ENCODE measurements at places on chromosomes 4 and X.

GRCh38 chr4:19429684-19430083 is 822.0 kb upstream of the SLIT2 start:
- DNase-seq, result no peak

DNA sequence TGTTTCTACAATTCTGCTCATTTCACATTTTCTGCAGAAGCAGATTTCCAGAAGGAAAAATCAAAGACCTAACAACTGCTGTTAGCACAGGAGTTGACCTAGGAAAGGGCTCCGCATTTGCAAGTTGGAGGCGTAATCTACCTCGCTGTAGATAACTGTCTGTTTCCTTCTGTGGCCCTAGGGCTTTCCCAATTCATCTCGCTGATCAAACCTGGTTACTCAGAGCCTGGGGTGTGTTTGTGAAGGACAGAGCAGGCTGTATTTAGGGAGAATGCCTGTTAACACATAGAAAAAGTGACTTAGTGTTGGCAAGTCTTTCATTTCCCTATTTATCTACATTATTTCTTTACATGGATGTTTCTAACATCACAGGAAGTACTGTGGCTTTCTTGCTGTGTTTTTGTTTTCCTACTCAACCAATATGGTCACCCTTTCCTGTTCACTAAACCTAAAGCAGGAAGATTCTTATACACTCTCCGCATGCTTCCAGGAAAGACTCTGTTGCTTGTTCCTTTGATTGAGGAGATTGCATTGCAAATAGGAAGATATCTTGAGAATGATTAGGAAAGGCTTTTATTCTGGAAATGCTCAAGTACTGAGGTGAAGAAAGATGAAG is 40.5 kb downstream of the AGA start:
- peak; percentile 6 for DNase-seq

DNA sequence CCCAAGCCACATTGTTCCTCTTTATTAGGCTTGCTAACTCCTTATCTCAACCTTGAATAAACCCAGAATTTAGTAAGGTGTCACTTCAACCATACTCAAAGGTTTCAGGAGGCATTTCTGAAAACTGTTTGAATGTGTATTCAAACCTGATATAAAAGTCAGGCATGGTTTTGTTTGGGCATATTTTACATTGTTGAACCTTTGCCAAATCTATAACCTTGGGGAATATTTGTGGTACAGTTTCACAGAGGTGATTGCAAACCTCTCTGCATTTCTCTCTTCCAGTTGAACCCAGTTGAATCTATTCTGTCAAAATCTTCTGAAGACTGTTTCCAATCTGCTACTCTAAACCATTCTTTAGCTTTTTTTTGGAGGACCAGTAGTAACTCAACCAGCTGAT is 409.0 kb downstream of the TECRL start:
- no peak for DNase-seq

GRCh38 chr4:85672959-85673358 is 198.0 kb downstream of the ARHGAP24 start:
- peak; percentile 10 for DNase-seq

- no peak for DNase-seq
These were observed 2.3 kb upstream of the HPRT1 start for GRCh38 chrX:134457708-134458107.

- no peak for DNase-seq
These were observed 276.1 kb downstream of the CFAP299 start for GRCh38 chr4:80611678-80611979.

GRCh38 chr4:166491635-166492034 is 618.6 kb downstream of the TLL1 start:
- no peak for DNase-seq

- no peak for DNase-seq
These were observed 8.9 kb upstream of the RGS12 start for GRCh38 chr4:3283916-3284315.

- DNase-seq, result no peak
These were observed 358.9 kb downstream of the GPAT3 start for GRCh38 chr4:83894831-83895230.

GRCh38 chr4:39037491-39037825 is 5.2 kb upstream of the TMEM156 start:
- DNase-seq, result no peak

DNA sequence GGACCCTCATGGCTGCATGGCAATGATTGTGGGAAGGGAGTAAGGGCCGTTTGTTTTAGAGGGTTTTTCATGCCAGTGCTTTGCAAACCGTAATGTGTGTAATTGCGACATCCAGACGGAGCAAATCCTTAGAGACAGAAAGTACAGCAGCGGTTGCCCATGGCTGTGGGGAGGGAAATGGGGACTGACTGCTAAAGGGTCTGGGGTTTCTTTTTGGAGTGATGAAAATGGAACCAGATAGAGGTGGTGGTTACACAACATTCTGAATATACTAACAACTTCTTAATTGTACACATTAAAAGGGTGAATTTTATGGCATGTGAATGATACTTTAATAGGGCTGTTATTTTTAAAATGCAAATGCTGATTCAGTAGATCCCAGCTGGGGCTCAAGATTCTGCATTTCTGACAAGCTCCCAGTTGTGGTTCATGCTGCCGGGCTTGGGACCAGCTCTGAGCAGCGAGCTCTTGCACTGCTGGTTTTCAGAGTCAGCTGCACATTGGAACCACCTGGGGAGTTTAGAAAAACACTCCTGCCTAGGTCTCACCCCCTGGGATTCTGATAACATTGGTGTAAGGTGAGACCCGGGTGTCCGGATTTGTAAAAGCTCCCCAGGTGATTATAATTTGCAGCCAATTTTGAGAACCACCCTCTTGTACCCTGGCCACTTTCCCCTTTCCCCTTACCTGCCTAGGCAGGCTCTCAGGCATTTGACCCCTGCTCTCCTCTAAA is 47.7 kb downstream of the PRPS1 start:
- DNase-seq, result peak; percentile 57

DNA sequence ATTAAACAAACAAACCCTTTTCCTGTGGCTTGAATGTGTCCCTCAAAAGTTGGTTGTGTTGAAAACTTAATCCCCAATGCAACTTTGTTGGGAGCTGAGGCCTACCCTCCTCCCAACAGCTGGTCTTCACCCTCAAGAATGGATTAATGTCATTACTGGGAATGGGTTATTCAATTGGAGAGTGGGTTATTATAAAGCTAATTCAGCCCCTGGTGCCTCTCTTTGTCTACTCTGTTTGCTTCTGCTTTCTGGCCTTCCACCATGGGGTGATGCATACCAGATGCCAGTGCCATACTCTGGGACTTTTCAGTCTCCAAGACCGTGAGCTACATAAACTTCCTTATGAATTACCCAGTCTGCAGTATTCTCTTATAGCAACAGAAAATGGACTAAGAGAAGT is 706.5 kb downstream of the CCSER1 start:
- DNase-seq, result no peak

DNA sequence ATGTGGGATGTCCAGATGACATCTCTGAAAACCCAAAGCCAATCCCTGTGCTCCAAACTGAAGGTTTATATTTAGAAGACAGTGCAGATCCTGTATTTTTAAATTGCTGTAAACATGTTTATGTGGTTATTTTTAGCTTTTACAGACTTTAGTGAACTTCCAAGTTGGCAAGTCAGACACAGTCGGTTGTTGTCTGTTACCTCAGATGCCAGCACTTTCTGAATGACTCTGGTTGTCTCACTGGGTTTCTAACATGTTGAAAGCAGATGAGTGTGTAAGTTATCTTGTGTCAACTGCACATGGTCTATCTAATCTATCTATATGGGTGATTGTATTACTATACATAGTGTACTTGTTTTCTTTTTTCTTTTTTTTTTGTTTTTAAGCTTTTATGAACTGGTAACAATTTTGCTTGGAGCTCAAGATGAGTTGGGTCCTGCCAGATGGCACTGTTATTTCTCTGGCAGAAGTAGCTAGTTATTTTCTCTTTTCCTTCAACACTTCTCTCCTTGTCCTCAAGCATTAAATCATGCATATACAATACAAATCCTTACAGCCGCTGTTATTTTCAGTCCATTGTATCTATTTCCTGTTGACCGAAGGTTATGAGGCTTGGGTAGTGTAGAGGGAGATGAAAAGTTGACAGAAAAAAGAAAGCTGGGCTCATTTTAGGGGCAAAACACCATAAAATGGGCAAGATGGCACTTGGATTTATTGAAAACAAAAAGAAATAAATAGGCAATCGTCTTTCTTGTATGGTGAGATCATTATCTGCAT is 66.3 kb downstream of the GAB1 start:
- no peak for DNase-seq

DNA sequence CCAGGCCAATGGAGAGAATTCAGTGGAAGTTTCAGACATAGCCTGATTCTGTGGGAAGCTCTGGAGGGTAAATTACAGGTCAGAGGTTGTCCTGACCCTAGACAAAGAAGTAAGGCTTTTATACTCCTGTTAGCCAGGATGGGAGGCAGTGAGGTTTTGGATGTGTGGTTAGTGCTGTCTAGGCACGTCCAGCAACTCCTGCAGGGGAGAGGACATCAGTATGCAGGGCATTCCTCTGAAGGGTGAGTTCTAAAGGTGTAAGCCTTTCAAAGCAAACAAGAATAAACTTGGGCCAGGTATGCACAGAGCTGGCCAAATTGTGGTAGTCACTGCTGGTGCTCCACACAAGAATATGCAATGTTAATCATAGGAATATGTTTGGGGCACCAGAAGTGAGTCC is 562.5 kb downstream of the CCSER1 start:
- no peak for DNase-seq

DNA sequence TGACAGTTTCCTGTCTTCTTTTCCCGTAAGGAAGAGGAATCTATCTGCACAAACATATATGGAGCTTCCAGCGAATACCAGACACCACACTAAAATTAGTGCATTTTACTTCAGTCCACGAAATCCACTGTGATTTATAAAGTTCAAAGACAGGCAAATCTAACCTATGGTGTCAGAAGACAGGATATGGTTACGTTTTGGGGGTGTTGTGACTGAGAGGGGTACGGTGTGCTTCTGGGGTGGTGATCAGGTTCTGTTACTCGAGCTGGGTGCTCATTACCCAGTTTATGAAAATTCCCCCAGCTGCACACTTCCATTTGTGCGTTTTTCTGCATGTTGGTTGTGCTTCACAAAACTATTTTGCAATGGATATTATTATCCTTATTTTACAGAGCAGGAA is 10.3 kb downstream of the VGLL1 start:
- DNase-seq, result no peak

DNA sequence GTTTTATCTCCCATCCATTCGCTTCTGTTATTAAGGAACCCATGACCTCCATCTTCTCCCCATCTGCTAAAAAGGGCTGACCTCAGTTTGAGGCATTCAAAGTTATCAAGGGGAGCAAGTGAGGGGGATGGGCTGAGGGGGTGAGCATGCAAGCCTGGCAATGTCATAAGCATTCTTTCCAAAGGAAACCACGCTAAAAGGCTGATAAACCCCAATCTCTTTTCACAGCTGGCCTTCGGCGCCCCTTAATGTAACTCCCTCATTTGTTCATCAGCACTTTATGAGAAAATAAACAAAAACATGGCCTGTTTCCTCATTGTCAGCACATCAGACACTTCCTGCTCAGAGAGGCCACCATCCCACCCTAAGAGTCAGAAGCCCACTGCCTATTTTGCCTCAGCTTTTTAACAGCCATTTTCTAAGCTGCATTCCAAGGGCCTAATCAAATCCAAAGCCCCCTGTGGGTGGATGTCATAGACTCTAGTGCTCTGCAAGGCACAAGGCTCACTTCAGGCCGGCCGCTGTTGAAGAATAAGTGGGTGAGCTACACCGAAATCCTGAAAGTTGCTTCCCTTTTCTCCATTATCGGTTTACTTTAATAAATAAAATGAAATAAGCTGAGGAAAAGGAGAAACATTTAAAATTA is 92.0 kb upstream of the SRD5A3 start:
- no peak for DNase-seq

GRCh38 chr4:55931833-55932232 is 16.9 kb upstream of the CEP135 start:
- DNase-seq, result no peak

DNA sequence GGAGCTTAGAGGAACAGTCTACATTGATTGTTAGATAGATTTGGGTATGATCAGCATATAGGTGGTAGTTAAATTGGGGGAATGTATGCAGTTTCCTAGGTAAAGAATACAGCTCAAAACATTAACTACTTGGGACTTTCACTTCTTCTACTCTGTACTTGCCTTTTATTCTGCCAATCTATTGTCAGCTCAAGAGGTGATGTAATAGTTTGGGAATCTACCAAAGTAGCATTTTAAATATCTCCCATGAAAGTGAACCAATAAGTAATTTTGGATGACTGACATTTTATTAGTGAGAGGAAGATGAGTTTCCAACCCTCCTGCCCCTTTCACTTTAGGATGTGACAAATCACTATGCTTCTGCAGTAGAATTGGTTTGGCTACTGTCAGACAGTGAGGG is 43.4 kb downstream of the NUDT6 start:
- DNase-seq, result no peak

- DNase-seq, result no peak
These were observed 20.9 kb upstream of the DHX15 start for GRCh38 chr4:24605216-24605615.

- no peak for DNase-seq
These were observed 64.3 kb downstream of the SMIM20 start for GRCh38 chr4:25978327-25978726.

DNA sequence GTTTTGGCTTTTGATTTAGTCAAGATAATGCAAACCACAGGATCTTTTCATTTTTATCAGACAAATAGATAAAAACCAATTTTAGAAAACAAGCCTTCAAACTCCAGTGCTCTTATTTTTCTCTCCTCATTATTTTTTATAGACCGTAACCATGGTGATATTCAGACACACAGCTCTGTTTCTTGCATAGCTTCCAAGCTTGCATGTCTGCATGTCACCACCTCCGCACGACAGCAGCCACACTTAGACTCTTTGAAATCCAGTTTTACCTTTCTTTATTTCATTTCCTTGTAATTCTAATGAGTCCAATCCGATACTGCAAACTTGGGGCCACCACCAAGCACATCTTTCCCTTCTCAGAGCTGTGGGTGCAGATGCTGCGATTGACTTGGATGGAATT is 94.3 kb upstream of the GPM6A start:
- no peak for DNase-seq

- no peak for DNase-seq
These were observed 43.2 kb downstream of the FANCB start for GRCh38 chrX:14829643-14830042.

- DNase-seq, result no peak
These were observed 3.3 kb downstream of the SETD7 start for GRCh38 chr4:139552517-139553307.

- no peak for DNase-seq
These were observed 556 bp downstream of the ATP5ME start for GRCh38 chr4:673349-674091.

DNA sequence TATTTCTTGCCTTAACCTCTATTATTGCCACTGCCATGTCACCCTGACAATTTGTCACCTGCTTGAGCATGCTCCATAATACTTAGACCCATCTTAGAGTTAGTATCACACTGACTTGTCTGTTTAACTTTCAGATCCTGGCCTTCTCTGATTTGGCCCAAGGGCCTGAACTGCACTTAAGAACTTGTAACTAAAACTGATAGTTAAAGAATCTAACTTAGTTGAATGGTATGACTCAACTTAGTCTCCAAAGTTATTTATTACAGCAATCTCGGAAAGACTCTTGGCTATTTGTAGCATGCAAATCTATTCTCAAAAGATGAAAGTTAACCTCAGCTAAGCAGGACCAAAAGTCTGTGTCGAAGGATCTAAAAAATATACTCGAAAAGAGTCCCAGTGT is 72.3 kb downstream of the IGSF1 start:
- no peak for DNase-seq

GRCh38 chr4:84814094-84814750 is 152.3 kb downstream of the WDFY3 start:
- DNase-seq, result no peak

- no peak for DNase-seq
These were observed 88.0 kb upstream of the RAPGEF2 start for GRCh38 chr4:159014859-159015258.

GRCh38 chr4:41380511-41381157 is 123.9 kb downstream of the UCHL1 start:
- no peak for DNase-seq

Data from Kasumi-1 (cell line).